ENCODE measurements at places on chromosomes 1 and 21. TPM values are rescaled to one million over a fixed set of nuclear protein-coding genes. Genes with fewer than 3 reads are reported as not detected.

DNA sequence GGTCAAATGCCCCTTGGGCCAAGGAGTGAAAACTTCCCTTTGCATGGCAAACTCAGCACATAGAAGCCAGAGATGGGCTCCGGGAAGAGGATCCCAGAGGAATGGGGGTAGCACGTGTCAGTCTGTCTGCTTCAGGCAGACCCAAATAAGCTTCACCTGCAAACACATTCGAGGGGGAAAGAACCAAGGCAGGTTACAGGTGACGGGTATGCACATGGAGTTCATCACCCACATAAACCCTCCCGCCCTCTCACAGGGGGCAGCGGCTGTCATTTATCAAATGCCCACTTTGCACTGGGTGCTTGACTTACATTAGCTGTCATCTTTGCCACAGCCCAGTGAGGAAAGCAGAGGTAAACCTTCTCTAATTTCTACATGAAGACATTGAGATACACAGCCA is 73.0 kb upstream of the TLR5 start:
- no peak for DNase-seq

DNA sequence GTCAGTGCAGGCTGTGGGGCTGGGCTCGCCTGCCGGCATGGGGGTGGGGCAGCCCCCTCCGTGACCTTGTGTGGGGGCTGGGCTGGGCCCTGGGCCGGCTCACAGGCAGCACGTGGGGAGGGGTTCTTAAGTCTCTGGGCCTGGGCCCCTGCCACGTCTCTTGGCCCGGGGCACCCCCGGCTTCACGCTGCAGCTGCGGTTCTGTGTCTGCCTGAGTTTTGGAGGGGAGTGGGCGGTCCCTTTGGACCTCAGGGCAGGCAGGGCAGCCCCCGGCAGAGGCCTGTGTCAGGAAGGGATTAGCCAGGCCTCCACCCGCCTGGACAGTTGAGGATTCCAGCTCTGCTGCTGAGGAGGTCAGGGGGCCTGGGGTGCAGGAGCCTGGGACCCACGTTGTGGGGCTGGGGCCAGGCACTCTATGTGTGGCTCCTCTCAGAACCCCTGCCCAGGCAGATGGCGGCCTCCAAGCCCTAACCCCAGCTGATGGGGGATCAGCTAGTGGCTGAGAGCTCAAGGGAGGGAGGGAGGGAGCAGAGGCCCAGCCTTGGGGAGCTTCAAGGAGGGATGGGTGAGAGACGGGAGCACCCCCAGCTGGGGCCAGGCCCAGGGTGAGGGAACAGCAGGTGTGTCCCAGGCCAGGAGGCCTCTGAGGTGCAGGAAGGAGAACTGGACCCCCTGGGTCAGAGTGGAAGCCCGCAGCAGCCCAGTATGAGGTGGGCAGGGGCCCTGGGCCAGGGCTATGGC is 1.8 kb upstream of the PLCH2 start:
- DNase-seq = no peak

The EXTL1 gene
- not detected for total RNA-seq

DNA sequence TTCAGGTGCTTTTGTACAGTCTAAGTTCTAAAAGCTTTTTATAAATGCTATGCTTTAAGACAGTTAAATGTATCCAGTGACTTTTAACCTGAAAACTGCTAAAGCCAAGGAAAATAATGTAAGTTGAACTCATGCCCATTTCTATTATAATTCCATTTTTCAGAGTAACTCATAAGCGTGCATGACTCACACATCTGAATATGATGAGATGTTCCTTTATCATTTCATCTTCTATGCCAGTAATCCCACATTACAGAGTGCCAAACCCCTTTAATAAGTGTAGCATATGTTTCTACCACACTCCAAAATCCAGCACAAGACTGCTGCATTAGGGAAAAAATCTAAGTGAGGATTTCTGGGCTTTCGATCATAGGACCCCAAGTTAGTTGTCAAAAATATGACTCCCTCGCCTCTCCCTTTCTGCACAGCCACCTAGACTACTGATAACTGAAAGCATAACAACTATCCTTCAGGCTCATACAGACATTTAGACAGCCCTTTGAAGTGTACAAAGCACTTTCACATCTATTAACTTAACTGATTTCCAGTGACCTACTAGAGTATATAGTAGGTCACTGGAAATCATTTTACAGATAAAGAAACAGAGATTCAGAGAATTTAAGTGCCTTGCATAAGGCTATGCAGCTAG is 45.3 kb downstream of the JAK1 start:
- no peak for DNase-seq

DNA sequence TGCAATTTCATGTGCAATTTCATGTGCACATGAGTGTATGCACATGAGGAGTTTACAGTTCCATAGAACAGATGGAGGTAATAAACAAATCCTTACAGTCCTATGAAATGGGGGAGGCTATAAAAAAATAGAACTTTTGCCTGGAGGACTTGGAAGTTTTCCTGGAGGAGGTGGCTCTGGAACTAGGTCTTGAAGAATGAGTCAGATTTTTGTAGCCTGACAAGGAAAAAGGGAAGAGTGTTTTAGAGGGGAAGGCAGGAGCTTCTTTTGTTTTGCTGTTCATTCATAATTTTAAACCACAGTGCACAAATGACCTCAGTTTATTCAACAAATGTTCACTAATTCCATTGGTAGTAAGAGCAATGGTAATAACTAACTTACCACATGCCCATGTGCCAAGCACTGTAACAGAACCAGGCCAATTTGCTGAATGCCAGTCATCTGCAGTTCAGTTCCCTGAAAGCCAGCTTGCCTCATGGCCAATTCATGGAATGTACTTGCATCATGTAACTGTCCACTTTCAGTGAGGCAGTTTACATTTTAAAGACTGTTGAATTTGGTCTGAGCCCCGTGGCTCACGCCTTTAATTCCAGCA is 2.7 kb downstream of the DIO1 start:
- DNase-seq = no peak

GRCh38 chr1:1954831-1955441 is 35.9 kb upstream of the TMEM52 start:
- DNase-seq = no peak

The SLC6A9 gene
- total RNA-seq = 6.2 TPM

GRCh38 chr1:64228167-64228957 is 24.9 kb downstream of the UBE2U start:
- no peak for DNase-seq

DNA sequence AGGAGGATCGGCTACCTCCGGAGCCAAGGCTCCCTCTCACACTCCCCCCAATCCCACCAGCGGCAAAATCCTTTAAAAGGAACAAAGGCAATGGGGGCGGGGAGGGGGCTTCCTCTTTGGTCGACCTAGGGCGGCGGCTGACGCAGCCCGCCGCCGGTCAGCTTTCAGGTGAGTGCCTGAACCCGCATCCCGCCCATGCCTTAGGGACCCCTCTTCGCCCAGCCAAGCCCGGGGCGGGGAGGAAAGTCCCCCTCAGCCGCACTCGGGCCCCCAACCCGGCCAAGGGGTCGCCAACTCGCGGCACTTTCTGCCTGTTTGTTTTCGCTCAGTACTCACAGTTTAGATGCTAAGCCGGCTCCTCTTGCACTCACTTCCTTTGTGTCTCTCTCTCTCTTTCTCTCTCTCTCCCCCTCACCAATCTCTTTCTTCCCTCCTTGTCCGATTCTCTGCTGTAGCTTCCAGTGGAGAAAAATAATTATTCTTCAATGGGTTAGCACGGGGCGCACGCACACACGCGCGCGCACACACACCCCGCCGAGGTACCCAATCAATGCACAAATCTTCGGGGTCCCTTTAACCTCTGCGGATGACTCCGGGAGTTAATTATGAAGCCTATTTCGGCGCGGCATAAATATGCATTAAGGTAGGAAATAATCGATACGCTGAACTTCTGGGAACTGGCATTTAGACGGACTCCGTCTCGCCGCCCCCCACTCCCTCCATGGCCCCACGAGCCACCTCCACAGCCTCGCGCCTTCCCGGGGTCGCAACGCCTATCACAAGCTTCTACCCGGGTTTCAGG is at the start of gene BLACAT1:
Gene BLACAT1, minus strand, starts transcription at position 465 of the 802 bp plus-strand sequence.
- DNase-seq = no peak

The PDPN gene
- not detected for total RNA-seq

The SPSB1 gene
- 3.8 TPM for total RNA-seq

- no peak for DNase-seq
Observed at GRCh38 chr1:51435878-51436277, 83.2 kb downstream of the EPS15 start.

- no peak for DNase-seq
Observed at GRCh38 chr1:26429721-26430120, 2.4 kb upstream of the DHDDS start.

DNA sequence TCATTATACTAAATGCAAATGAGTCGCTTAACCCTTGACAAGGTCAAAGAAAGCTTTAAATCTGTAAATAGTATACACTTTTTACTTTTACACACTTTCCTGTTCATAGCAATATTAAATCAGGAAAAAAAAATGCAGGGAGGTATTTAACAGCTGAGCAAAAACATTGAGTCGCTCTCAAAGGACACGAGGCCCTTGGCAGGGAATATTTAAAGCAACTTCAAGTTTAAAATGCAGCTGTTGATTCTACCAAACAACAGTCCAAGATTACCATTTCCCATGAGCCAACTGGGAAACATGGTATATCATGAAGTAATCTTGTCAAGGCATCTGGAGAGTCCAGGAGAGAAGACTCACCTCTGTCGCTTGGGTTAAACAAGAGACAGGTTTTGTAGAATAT is 62.7 kb downstream of the CAPN2 start:
- no peak for DNase-seq

- no peak for DNase-seq
Observed at GRCh38 chr1:27886353-27886679, 14.0 kb downstream of the THEMIS2 start.

DNA sequence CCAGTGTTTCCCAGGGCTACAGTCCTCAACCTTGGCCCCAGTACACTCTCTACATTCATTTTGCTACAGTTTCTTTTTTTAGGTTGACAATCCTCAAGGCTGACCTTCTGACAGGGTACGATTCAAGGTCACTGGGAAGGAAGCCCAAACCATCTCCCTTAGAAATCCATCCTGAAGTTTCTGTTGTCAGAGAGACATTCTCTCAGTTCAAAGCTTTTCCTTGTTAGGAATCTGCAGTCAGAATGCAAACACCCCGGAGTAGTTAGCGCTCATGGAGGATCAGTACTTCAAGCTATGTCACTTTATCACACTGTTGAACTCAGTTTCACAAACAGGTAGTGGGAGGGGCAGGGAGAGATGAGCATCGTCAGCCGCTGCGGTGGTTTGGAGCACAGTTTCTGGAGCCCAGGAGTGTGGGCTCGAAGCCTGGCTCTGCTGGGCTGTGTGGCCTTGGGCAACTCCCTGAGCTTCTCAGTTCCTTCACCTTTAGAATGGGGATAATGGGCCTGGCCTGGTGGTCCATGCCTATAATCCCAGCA is 4.2 kb downstream of the SLC2A5 start:
- DNase-seq = no peak

DNA sequence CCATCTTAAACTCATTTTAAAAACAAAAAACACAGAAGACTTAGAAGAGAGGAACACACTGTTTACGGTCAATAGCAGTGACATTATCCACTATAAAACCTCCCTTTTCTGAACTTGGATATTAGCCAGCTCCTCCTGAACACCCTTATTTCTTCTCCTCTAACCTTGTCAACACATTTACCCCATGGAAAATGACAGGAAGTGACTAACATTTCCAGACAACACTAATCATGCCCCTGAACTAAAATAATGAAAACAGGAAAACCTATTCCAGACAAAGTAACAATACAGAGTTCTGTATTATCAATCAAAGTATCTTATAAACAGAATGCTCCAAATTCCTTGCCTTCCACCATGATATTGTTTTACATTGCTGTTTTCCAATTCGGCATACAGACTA is 45.3 kb downstream of the PALMD start:
- DNase-seq = no peak

DNA sequence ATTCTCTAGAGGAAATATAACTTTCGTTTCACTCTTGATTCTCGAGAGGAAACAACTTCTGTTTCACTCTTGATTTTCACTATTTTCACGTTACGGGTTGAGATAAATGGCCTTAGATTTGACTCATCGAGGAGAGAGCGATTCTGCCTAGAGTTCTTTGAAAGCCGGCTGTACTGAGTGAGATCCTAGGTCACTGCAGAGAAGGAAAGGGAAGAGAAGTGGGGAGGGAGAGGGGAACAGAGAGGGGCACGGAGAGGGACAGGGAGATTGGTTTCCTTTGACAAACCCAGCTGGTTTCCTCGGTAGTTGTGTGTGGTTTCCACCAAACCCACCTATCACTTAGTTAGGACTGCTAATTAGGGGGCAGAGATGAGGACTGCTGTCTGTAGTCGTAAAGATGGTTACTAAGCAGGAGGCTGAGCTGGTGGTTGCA is 21.6 kb upstream of the GPR137B start:
- peak; percentile 27 for DNase-seq

GRCh38 chr1:50098591-50099021 is 10.1 kb upstream of the ELAVL4 start:
- DNase-seq = no peak

GRCh38 chr1:209850342-209850979 is 22.7 kb downstream of the UTP25 start:
- no peak for DNase-seq

DNA sequence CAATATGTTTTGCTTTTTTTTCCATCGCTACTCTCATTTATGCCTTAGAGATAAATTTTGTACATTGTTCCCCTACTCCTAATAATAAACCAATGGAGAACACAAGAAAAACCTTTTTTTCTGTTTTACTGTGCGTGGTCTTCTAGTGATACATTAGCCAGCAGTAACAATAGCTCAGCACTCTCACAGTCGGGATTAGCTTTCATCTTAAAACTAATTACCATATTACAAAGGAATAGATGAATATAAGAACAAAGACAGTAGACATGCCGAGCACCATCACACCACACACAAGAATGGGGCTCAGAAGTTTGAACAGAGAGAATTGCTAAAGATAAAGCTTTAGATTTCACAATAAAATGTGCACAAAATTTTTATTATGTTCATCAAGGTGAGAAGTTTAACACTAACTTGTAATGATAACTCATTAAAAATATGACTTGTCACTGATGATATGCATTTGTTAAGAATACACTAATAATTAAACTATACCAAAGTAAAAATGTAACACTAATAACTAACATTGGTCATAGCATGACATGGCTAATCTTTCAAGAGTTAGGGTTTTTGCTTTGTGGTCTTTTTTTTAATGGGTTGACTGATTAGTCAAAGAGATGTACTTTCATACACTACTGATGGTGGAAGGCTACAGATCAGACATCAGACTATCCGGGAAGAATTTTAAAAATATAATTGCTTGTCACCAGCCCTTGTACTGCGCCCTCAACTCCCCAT is 61.8 kb downstream of the EXTL2 start:
- no peak for DNase-seq
